ENCODE measurements at places on chromosomes 2 and 18.

DNA sequence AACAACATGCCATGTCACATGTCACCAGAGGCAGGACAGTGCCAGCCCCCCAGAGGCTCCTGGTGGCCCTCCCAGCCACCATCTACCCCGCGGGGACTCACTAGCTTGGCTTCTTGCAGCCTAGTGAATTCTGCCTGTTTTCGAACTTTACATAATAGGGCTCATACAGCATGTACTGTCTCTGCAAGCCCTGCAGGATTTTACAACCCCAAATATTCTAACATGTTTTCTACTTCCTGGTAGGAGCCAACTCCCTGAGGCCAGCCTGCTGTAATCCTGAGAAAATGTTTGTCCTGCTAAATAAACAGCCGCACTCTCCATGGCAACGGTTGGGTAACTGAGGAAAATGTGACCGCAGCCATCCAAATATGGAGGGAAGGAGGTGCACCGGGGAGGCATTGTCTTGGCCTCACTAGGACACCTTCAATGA lies 2.7 kb downstream of the PER2 start:
- DNase-seq: no peak

- DNase-seq: no peak
These were observed 7.5 kb downstream of the ACYP2 start for GRCh38 chr2:54122939-54123338.

DNA sequence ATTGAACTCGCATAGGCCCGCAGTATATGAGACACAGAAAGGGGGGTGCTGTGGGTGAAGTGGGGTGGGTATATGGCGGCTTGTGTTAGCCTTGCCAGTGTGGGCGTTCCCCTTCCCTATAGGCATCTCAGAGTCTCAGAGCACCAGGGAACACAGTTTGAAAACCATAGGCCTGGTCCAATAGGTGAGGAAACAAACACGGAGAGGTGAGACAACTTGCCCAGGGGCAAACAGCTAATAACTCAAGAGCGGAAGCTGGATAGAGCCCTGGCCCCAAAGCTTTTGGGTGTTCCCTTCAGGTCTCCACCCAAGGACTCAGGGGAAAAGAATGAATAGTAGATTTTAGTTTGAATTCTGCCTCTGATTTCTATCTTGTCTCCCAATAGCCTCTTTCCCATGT lies 7.9 kb downstream of the LIPG start:
- DNase-seq: no peak

- peak; percentile 22 for DNase-seq
These were observed at the start of gene ACVR2A for GRCh38 chr2:147844697-147845410. Gene ACVR2A, plus strand, starts transcription at chr2:147845029. Its CDS starts 124 bp downstream, at chr2:147845153.

- no peak for DNase-seq
These were observed 252.5 kb upstream of the SIX2 start for GRCh38 chr2:45261746-45262145.

DNA sequence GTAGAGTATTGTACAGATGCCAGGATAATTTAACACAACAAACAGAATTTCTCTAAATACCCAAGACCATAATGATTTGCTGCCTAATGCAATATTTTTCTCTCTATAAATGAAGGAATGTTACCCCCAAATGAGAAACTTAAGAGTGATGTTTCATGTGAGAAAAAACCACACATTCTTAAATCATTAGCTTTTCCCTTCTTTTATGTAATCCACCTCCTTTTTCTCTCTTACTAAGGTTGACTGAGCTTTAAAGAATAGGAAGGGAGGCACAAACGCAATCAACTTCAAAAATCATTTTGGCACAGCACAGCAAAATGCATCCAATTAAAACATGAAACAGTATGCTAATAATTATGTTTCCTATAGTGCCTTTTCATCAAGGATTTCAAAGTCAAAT lies 698.1 kb upstream of the CDH2 start:
- DNase-seq: no peak

DNA sequence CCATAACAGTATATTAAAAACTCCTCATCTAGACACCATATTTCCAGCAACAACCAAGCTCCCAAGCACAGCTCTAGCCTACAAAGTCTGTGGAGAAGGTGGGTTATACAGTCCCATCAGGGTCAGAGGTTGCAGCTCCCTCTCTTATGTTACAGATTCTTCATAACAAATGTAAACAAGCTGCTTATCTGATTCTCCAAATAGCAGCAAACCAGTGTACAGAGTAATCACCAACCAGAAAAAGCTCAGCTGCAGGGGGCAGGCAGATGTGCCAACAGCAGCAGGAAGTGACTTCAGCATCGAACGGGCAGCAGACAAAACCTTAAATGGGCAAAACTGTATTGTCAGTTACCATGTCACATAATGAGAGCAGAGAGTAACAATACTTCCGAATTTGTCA lies 52.9 kb upstream of the NABP1 start:
- DNase-seq: peak; percentile 8

- DNase-seq: no peak
These were observed 21.6 kb downstream of the EIPR1 start for GRCh38 chr2:3355951-3356569.

GRCh38 chr2:25831746-25832449 lies 46.4 kb downstream of the ASXL2 start:
- DNase-seq: no peak

GRCh38 chr2:160469621-160470204 lies 23.9 kb downstream of the RBMS1 start:
- DNase-seq: no peak

GRCh38 chr2:207487650-207488311 lies 42.0 kb upstream of the CREB1 start:
- no peak for DNase-seq

GRCh38 chr2:47062681-47063537 lies 92.2 kb downstream of the STPG4 start:
- no peak for DNase-seq

DNA sequence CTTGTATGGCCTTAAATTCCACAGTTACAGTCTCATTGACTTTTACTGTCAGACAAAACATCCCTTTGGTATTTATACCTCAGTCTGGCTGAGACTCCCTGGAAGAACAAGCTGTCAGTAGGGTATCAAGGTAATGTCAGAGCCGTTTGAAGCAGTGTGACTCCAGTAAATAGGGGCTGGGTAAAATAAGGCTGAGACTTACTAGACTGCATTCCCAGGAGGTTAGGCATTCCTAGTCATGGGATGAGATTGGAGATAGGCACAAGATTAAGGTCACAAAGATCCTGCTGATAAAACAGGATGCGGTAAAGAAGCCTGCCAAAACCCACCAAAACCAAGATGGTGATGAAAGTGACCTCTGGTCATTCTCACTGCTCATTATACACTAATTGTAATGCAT lies 219.5 kb upstream of the SKOR2 start:
- DNase-seq: no peak

DNA sequence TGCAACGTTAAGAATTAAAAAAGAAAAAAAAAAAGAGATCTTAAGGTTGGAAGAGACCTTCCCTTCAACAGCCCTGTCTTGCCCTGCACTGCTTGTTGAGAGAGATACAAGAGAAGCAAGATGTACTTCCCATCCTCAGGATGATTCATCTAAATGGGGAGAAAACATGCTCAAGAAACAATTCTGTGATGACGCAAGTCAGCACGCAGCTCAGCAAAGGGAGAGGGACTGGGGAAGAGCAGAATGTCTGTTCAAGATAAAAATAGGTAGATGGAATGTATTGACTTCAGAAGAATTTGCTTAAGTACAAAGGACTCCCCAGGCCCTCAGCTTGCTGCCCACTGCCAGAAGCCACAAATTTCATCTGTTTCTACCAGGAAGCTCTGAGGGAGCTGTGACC lies 198.2 kb upstream of the SPRED2 start:
- DNase-seq: no peak

DNA sequence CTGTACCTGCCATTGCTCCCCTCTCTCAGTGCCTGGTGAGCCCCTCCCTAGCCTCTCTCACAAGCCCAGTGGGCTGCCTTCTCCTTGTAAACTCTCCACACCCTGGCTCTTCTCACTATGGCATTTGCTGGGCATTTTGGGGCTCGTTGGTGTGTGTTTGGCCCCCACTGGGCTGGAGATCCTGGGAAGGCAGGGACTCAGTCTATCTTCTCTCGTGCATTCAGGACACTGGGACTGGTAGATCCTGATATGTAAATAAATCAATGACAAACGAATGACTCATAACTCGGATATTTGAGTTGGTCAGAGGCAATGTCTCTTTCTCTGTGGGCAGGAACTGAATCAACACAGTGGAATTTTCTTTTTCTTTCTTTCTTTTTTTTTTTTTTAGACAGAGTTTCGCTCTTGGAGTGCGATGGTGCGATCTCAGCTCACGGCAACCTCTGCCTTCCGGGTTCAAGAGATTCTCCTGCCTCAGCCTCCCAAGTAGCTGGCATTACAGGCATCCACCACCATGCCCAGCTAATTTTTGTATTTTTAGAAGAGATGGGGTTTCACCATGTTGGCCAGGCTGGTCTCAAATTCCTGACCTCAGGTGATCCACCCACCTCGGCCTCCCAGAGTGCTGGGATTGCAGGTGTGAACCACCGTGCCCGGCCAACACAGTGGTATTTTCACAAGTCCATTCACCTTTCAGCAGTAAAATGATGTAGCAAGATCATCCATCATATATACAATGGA lies 144.6 kb upstream of the SPRED2 start:
- DNase-seq: no peak

- DNase-seq: no peak
These were observed 22.8 kb upstream of the PXDN start for GRCh38 chr2:1766851-1767811.

- DNase-seq: no peak
These were observed 57.8 kb upstream of the KIF5C start for GRCh38 chr2:148817210-148817708.

- DNase-seq: no peak
These were observed 225.0 kb downstream of the THSD7B start for GRCh38 chr2:136990316-136990715.

- no peak for DNase-seq
These were observed 544 bp downstream of the EVA1A start for GRCh38 chr2:75560022-75560767.

DNA sequence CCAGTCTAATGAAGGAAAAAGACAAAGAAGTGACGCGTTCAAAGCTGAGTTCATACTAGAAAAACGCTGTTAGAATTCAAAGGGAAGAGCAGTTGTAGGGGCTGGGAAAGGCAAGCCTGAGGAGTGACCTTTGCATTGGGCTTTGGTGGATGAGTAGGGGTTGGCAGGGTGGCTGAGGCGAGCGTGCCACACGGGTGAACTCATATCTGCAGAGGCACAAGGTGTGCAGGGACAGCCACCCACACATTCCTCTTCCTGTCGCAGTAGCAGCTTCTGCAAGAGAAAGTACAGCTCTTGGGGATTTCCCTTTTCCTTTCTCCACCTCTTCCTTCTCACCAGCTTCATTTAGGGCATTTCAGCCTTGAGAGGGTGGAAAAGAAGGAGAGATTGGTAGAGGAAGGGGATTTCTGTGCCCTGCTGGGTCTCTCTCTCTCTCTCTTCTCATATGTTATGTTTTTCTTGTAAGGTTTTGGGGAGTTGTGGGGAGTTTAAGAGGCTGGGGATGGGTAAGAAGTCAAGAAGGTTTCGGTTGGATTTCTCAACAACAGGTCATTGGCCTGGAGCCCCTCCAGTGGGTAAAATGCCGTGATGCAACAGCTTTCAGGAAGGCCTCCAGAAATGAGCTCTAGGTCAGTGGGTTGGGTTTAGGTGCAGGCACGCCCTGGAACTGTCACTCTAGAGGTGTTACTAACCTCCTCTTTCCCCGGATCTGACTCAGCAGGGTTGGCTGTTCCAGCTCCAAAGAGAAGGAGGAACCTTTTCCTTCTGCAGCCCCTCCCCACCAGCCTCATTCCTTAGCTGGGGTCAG lies 40.1 kb downstream of the ODC1 start:
- peak; percentile 23 for DNase-seq

DNA sequence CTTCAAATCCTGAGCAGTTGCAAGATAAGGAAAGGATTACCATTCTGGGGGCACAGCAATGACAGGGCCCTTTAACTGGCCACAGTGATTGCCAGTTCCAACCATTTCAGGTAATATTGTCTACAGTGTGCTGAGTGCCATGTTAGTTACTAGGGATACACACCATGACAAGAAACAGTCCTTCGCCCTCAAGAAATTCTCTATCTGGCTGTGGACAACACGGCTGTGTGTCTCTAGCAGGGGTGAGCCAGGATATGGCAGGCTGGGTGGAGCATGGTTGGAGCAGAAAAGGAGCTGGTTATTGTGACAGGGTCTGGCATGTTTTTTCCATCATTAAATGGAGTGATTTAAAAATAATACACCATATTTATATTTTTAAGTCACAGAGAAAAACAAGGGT lies 31.0 kb downstream of the TSPYL6 start:
- DNase-seq: no peak

DNA sequence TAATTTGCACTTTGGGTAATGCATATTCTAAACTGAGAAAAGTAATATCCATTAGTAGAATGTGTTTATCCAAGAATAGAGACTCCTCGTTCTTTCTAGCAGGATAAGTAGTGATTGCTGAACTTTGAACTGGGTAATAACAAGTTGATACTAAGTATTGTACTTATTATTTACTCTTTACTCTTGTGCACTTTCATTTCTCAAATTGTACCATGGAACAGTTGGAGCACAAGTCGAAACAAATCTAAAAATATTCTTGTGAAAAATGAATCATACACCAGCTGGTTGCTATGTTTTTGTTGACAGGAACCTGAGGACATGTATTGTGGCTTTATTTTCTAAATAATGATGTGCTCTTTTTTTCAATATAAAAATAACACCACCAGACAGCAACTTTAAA lies 111.9 kb downstream of the RGPD3 start:
- no peak for DNase-seq

DNA sequence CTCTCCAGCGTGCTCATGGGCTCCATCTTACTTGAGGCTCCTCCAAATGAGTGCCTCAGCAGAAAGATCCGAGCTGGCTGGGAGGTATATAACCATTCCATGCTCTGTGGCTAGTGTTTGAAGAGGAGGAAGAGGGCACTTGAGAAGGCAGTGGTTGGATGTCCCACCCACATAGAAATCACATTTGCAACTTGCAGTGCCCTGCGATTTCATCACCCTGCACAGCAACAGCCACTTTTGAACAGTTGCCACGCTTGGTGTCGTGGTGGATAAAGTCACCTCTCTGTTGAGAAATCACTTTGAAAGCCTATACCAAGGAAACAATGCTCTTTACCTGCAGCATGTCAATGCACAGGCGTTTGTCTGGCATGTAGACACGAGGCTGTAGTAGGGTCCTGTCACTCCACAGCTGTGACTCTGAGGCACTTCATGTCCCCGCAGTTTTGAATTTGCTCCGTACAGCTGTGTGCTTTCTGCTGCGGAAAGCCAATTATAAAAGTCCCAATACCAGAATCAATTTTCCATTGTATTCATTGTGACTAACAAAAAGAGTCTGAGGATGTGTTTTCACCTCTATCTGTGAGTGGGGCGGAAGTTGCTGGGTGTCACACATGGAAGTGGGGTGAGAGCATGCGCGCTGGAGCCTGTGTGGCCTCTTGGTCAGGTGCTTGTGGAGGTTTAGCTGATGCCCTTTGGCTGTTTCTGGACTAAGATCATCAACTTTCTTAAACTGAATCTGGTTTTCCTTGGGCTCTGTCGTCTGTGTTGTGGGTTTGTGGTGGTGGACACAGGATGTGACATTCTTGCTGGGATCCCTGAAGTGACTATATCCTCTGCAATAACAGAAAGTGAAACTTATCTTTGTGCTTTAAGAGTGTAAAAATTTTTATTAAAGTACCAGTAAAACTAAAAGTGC lies 2.8 kb downstream of the CNDP2 start:
- peak; percentile 46 for DNase-seq

All from stimulated activated CD8-positive, alpha-beta memory T cell treated with anti-CD3 and anti-CD28 coated beads, Interleukin-7, amount 100 ng/mL, for 1 hour (primary cell).